Type B pancreatic cell (in vitro differentiated cells): ENCODE measurements at places on chromosomes 5 and 9. TPM values are rescaled to one million over a fixed set of nuclear protein-coding genes. Genes with fewer than 3 reads are reported as not detected.

- H3K27me3 ChIP-seq = no peaks in the 10 kb centered on the region
- no peak overlapping the region for H3K4me3 ChIP-seq
- DNase-seq = no peak
- H3K36me3 ChIP-seq = no peaks in the 10 kb centered on the region
- H3K4me1 ChIP-seq = peaks cover 12% of the 10 kb centered on the region
Observed at GRCh38 chr5:164115420-164115819, 610.0 kb downstream of the MAT2B start.

DNA sequence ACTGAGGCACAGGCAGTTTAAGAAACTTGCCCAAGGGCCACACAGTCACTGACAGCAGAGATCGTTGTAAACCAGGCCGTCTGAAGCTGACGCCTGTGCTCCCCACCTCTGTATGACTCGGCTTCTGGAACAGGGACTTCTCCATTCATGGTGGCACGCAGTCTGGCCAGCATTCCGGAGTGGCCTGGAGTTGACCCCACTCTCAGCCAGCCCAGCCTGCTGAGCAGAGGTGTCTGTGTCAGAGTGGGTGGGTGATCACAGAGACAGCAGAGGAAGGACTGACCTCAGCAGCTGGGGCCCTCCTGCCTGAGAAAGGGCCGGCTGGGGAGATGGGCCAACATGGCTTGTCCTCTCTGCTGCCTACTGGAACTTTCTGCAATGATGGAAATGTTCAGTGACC, 12.6 kb downstream of the LRSAM1 start:
- H3K27me3 ChIP-seq = no peaks in the 10 kb centered on the region
- peak overlapping the region; percentile 70 for H3K27ac ChIP-seq
- DNase-seq = no peak
- H3K4me1 ChIP-seq = peaks cover 9% of the 10 kb centered on the region

DNA sequence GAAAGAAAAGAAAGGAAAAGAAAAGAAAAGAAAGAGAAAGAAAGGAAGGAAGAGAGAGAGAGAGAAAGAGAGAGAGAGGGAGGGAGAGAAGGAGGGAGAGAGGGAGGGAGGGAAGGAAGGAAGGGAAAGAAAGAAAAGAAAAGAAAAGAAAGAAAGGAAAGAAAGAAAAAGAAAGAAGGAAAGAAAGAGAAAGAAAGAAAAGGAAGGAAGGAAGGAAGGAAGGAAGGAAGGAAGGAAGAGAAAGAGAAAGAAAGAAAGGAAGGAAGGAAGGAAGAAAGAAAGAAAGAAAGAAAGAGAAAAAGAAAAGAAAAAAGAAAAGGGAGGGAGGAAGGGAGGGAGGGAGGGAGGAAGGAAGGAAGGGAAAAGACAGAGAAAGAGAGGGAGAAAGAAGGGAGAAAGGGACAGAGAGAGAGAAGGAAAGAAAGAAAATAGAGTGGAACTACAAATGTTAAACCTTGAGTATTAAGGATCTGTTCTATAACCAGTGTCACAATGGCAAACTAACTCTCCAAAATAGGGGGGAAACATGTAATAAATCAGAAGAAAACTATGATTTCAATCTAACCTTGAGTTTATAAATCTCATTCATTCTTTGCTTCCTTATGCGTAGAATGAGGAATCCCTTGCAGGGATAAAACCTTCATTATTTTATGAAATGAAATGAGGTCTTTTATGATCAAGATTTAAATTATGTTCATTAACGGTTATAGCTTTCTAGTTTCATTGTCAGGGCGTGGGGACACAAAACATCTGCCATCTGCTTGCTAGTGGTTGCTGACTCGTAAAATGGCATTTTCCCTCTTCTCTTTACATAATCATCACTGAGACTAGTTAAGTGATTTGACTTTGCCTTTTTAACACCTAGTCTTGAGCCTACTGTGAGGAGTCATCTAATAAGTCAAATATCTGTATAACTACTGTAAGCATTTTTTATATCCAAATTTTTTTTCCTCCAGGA, 40.7 kb upstream of the RAD23B start:
- no peak for DNase-seq
- no peaks in the 10 kb centered on the region for H3K27me3 ChIP-seq
- no peak overlapping the region for H3K4me3 ChIP-seq
- no peaks in the 10 kb centered on the region for H3K36me3 ChIP-seq
- peak overlapping the region; percentile 42 for H3K27ac ChIP-seq

DNA sequence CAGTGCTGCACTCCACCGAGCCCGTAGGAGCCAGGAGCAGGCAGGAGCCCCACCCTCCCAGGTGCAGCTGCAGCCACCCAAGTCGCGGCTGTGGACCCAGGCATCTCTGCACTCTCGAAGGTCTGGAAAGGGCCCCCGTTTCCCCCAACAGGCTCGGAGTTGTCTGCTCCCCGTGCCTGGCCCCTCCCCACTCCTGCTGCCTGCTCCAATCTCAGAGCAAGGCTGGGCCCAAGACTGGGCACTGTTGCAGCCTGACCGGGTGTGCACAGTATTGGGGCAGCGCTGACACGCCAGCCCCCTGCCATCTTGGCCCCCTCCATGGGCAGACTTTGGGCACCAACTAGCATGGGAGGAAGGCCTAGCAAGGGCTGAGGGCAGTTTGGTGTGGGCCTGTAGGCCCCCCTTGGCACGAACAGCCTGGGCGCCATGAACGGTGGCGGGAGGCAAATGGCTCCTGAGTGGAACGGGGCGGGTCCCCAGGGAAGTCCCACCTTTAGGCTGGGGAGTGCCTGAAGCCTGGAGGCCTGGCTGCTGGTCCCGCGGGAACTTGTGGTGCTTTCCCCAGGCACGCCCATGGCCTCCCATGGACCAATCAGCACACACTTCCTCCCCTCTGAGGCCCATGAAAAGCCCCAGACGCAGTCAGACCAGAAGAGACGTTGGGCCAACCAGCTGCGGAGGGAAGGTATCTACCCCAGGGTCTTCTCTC, 60.4 kb downstream of the PSAT1 start:
- H3K27ac ChIP-seq = no peak overlapping the region
- no peaks in the 10 kb centered on the region for H3K27me3 ChIP-seq
- H3K4me1 ChIP-seq = no peaks in the 10 kb centered on the region
- no peak overlapping the region for H3K4me3 ChIP-seq
- H3K36me3 ChIP-seq = no peaks in the 10 kb centered on the region
- DNase-seq = no peak

DNA sequence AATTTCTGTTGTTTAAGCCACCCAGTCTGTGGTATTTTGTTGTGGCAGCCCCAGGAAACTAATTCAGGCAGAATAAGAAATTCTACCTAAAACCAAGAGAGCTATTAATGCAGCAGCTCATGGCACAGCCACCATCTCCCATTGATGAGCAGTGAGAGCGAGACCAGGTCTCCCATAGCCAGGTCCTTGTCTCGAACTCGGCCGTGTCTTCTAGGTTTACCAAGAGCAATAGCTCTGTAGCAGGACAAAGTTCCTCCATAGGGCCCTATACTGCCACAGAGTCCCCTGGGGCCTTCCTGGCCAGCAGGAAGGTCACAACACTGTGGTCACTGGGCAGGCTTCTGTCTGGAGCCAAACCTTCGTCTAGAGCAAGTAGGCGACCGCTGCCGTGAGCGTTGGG, 34.5 kb upstream of the TJP2 start:
- H3K36me3 ChIP-seq = peaks cover 10% of the 10 kb centered on the region
- no peak overlapping the region for H3K4me3 ChIP-seq
- H3K27me3 ChIP-seq = no peaks in the 10 kb centered on the region
- H3K27ac ChIP-seq = no peak overlapping the region
- DNase-seq = peak; percentile 56

GRCh38 chr5:139678751-139679750, 30.9 kb downstream of the CXXC5 start:
- H3K27ac ChIP-seq = no peak overlapping the region
- H3K4me1 ChIP-seq = peaks cover 31% of the 10 kb centered on the region
- DNase-seq = no peak
- H3K36me3 ChIP-seq = peaks cover 14% of the 10 kb centered on the region
- no peak overlapping the region for H3K4me3 ChIP-seq

- no peaks in the 10 kb centered on the region for H3K4me1 ChIP-seq
- no peak overlapping the region for H3K4me3 ChIP-seq
- H3K27ac ChIP-seq = no peak overlapping the region
- no peak for DNase-seq
Observed at GRCh38 chr9:97440160-97440559, 28.3 kb downstream of the TDRD7 start.

- H3K36me3 ChIP-seq = peaks cover 23% of the 10 kb centered on the region
- DNase-seq = no peak
- no peaks in the 10 kb centered on the region for H3K27me3 ChIP-seq
- peak overlapping the region; percentile 72 for H3K4me3 ChIP-seq
- peak overlapping the region; percentile 38 for H3K27ac ChIP-seq
Observed at GRCh38 chr5:150757087-150757649, 1.6 kb downstream of the DCTN4 start.

GRCh38 chr5:2737273-2738155, 14.0 kb downstream of the IRX2 start:
- H3K36me3 ChIP-seq = peaks cover 9% of the 10 kb centered on the region
- peaks cover 72% of the 10 kb centered on the region for H3K27me3 ChIP-seq
- H3K4me3 ChIP-seq = peak overlapping the region; percentile 41
- no peak overlapping the region for H3K27ac ChIP-seq

GRCh38 chr9:130780865-130781504, 54.1 kb upstream of the ABL1 start:
- peak overlapping the region; percentile 2 for H3K4me3 ChIP-seq
- H3K27me3 ChIP-seq = no peaks in the 10 kb centered on the region
- DNase-seq = no peak
- H3K4me1 ChIP-seq = peaks cover 35% of the 10 kb centered on the region
- no peaks in the 10 kb centered on the region for H3K36me3 ChIP-seq

GRCh38 chr5:73564675-73565074, 764 bp downstream of the ANKRA2 start:
- H3K4me3 ChIP-seq = peak overlapping the region; percentile 99
- no peak for DNase-seq
- peak overlapping the region; percentile 100 for H3K27ac ChIP-seq
- peaks cover 11% of the 10 kb centered on the region for H3K36me3 ChIP-seq
- H3K27me3 ChIP-seq = no peaks in the 10 kb centered on the region

DNA sequence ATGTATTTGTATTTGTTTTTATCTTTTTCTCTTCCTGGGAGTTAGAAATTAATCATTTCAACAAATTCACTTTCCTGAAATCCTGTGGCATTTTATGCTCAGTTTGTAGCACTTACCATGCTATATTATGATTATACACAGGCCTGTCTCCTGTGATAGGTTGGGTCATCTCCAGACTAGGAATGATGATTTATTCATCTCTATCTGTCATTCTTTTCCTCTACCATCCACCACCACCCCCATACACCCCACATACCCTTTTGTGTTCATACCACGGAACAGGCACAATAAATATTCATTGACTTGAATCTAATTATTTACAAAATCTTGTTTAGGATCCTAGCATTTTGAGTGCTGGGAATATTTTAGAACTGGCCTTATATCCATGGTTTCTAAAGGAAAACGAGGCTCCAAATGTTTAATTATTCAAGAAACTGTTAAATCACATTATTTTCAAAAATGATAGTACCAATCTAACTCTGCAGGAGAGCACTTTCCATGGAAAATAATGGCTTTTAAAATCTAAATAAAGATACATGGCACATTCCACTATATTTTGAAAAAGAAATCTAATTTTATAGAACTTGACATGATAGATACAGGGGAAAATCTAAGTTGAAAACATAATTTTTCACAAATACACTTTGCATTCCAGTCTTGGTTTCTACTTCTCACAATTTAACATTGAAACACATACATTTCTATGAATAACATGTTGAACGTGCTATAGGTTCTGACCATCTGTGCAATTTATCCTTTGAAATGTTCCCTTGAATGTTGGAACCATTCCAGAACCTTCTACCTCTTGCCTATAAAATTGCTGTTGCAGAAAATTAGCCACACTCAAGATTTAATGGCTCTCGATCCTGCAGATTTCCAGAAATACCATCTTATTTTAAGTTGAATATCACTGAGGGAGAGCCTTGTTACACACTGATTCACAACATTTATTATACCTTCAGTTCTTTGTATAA, 89.3 kb downstream of the STARD4 start:
- DNase-seq = no peak
- H3K4me3 ChIP-seq = no peak overlapping the region
- H3K27me3 ChIP-seq = no peaks in the 10 kb centered on the region
- no peaks in the 10 kb centered on the region for H3K36me3 ChIP-seq
- H3K4me1 ChIP-seq = no peaks in the 10 kb centered on the region
- no peak overlapping the region for H3K27ac ChIP-seq

Gene TRPM6
- total RNA-seq = 1.4 and 16.9 TPM in 2 replicates

Gene OR13D1
- not detected in 2 replicates for total RNA-seq

Gene TNFSF15
- 3.3 and 7.3 TPM in 2 replicates for total RNA-seq
